ENCODE measurements at places on chromosomes 4 and X. TPM values are rescaled to one million over a fixed set of nuclear protein-coding genes. Genes with fewer than 3 reads are reported as not detected.

The KCNIP4 gene
- not detected for total RNA-seq

DNA sequence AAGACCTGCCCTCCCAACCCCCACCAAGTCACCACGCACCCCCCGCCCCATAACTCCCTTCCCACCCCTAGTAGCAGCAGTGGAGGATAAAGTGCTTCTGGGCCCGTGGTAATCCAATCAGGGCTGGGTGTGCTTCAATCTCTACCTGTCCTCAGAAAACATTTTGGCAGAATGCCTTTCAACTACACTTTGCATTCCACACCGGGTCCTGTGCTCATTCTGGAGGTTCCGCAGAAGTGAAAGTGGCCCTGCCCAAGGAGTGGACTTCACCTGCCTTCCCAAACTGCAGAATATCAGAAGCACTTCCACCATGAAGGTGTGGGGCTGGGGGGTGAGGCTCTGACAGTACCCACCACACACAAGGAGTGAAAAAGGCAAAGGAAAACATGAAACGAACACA lies 322.3 kb downstream of the DHX15 start:
- DNase-seq = no peak

- DNase-seq = peak; percentile 39
Measured at GRCh38 chrX:150767475-150768131, 74.4 kb downstream of the MTMR1 start.

DNA sequence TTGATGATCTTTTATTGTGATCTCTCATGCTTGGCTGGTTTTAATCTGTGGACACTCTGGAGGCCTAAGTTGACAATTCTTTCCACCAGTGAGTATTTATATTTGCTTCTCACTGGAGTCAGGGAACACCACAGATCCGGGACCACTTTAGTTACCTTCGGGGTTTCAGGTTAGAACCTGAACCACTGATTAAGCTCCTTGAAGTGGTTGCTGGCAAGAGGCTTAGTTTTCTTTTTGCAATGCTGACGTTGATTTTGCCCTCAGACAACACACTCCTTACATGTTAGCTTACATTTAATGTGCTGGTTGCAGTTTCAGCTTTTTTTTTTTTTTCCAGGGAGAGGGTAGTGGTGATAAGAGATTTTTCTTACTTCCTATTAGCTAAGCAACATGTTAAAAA lies 10.5 kb upstream of the ZNF330 start:
- DNase-seq = no peak

DNA sequence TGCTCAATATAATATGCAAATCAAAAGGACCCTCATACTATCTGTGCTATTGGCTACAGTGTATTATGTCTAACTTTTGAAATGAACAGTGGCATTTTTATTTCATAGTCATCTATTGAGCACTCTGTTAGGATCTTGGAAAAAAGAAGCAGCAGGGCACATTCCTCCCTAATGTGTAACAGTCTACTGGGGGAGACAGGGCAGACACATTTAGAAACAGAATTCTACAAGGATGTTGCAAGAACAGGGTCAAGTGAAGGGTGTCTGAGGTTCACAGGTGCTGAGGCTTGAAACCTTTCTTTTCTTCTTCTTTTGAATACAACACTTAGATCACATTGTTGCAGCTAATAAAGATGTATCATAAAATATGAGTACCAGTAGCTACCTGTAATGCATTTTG lies 129.7 kb upstream of the SLC4A4 start:
- DNase-seq = no peak

DNA sequence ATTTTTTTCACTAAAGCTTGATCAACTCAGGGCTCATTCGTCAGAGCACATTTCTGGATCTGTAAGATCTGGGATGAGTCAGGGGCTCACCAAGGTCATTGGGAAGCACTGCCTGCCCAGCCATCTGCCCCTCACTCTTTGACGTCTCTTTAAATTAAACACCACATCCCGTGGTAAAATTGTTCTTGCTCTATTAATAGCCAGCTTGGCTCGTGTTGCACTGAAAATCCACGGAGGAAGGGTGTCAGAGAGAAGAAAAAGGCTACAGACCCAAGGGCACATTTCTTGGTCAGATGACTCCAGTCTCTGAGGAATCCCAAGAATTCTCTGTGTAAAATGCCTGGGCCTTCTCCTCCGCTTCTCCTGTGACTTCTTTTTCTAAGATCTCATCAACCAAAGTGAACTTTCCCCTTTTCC lies 45.7 kb upstream of the GATB start:
- peak; percentile 22 for DNase-seq

- peak; percentile 37 for DNase-seq
Measured at GRCh38 chr4:128287141-128287870, at the start of gene PGRMC2. Gene PGRMC2, minus strand, starts transcription at chr4:128287813. Its CDS starts 23 bp downstream, at chr4:128287790.
